ENCODE measurements at places on chromosomes 4 and X.

GRCh38 chrX:19046343-19047215 is 62.7 kb upstream of the PHKA2 start:
- DNase-seq: no peak

DNA sequence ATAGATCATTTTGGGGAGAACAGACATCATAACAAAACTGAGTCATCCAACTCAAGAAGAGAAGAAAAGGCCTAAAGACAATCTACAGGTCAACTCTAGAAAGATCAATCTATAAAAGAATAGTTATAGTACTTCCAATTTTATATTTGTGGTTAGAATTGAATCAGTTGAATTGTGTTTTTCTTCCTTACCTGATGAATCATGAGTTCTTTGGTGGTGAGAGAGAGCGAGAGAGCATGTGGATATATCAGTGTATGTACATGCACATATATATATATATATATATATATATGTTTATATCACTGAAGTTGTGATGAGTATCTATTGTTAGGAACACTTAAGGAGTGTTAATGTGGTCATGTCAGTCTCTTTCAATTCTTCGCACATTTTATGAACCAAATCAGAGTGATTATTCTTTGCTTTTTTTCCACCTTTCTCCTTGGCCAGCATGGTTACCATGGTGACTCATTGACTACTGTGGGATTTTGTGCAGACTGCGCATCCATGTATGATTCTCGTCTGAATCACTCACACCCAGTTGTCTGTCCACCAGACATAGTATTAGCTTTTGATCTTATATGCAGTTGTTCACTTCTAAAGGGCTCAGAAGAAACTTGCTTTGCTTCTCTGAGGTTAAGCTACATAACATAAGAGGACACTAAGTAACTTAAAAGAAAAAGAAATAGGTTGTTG is 90.4 kb upstream of the RAB40AL start:
- DNase-seq: no peak

GRCh38 chr4:41256740-41257256 is at the start of gene UCHL1:
Gene UCHL1, plus strand, starts transcription at chr4:41256928. Its CDS starts 49 bp downstream, at chr4:41256977.
- peak; percentile 63 for DNase-seq

GRCh38 chr4:11480683-11481082 is 52.0 kb upstream of the HS3ST1 start:
- peak; percentile 98 for DNase-seq

DNA sequence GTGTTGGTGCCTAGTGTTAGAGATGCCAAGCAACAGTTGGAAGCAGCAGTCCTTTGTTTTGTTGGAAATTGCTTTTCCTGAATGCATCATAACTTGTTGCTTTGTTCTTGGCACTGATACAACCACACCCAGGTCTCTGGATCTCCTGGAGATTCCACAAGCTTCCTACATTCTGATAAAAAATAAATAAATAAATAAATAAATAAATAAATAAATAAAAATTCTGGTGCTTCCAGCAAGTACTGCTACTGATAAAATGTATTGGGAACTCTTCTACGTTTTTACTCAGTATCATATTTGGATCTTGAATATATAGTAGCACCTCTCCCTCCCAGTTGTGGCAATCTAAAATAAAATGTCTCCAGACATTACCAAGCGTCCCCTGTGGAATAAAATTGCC is 62.7 kb upstream of the GRID2 start:
- DNase-seq: no peak

DNA sequence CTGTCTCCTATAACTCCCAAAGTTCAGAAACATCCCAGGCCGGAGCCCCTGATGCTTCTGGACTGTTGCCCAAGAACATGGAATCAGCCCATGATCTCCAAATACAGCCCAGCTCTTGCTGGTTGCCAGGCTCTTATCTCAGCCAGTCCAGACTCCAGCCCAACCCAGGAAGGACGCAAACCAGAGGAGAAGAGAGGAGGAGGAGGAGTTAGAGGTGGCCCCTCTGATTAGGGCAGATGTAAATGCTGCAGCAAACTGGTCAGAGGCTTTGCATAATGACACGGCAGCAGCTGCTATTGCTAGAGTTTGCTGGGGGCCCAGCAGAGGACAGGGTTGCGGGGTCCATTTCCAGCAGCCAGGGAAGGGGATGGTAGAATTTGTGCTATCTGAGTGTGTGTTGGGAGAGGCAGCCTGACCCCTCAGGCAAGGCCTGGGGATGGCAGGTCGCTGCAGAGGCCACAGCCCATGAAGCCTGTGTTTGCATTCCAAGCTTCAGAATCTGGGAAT is 4.2 kb upstream of the OTUD5 start:
- no peak for DNase-seq

GRCh38 chr4:113106108-113106507 is 56.7 kb downstream of the ANK2 start:
- DNase-seq: no peak
